ENCODE measurements at places on chromosomes 2 and 18. TPM values are rescaled to one million over a fixed set of nuclear protein-coding genes. Genes with fewer than 3 reads are reported as not detected.

The WDR75 gene
- 20.0 TPM for total RNA-seq

The KCNS3 gene
- total RNA-seq: 9.3 TPM

- no peak overlapping the region for H3K27ac ChIP-seq
- H3K27me3 ChIP-seq: no peaks in the 10 kb centered on the region
- no peak overlapping the region for H3K4me3 ChIP-seq
- DNase-seq: no peak
- no peaks in the 10 kb centered on the region for H3K4me1 ChIP-seq
Observed at GRCh38 chr2:146527166-146527565, 1317.7 kb upstream of the ACVR2A start.

DNA sequence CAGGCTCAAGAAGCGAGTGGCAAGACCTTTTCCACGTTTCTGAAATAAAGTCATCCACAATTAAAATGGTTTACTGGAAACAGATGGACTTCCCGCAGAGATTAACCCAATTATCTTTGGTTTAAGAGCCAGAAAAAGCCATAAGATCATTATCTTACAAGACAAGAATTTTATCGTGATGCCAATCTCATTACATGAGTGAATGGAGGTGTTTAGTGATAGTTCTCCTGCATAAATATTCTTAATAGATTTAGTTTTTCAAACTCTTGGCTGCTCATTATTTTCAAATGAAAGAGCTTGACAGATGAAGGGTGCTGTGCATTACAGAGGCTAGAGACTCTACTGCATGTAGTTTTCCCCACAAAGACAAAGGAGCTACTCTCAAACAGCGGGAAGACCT, 1028.4 kb upstream of the PIK3C3 start:
- H3K27me3 ChIP-seq: no peaks in the 10 kb centered on the region
- no peak overlapping the region for H3K4me3 ChIP-seq

GRCh38 chr18:13201292-13201691, 17.3 kb upstream of the LDLRAD4 start:
- no peaks in the 10 kb centered on the region for H3K36me3 ChIP-seq
- H3K27me3 ChIP-seq: no peaks in the 10 kb centered on the region
- no peak overlapping the region for H3K4me3 ChIP-seq
- DNase-seq: no peak
- H3K27ac ChIP-seq: no peak overlapping the region

Measured in heart left ventricle (tissue), 16 donors.